M059J (cell line): ENCODE measurements at places on chromosomes 6 and 20. TPM values are rescaled to one million over a fixed set of nuclear protein-coding genes. Genes with fewer than 3 reads are reported as not detected.
A peak's percentile ranks its signal among the peaks of the same experiment; 100 is the strongest.

GRCh38 chr20:19738951-19739350 lies 19.1 kb upstream of the RIN2 start:
- DNase-seq, result peak; percentile 22

DNA sequence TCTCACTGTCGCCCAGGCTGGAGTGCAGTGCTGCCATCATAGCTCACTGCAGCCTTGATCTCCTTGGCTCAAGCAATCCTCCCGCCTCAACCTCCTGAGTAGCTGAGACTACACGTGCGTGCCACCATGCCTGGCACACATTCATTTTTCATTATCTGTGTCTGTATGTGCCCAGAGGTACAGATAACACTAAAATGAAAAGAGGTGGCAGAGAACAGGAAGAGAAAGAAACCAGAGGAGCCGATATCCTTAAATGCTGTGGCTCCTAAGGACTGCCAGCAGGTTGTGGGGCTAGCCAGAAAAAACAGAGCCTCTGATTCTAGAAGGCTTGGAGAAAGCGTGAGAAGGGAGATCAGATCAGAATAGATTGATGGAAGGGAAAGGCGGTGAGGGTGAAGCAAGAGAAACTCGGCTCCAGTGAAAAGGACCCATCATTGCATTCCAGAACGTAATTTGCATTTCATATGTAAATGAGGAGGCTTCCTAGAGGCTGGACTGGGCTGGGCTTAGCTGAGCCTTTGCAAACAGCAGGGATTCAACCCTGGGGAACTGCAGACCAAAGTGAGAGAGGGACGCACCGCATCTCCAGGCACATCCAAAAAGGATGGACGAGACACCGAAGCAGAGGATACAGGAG lies 64.2 kb downstream of the GCNT2 start:
- DNase-seq, result peak; percentile 65

DNA sequence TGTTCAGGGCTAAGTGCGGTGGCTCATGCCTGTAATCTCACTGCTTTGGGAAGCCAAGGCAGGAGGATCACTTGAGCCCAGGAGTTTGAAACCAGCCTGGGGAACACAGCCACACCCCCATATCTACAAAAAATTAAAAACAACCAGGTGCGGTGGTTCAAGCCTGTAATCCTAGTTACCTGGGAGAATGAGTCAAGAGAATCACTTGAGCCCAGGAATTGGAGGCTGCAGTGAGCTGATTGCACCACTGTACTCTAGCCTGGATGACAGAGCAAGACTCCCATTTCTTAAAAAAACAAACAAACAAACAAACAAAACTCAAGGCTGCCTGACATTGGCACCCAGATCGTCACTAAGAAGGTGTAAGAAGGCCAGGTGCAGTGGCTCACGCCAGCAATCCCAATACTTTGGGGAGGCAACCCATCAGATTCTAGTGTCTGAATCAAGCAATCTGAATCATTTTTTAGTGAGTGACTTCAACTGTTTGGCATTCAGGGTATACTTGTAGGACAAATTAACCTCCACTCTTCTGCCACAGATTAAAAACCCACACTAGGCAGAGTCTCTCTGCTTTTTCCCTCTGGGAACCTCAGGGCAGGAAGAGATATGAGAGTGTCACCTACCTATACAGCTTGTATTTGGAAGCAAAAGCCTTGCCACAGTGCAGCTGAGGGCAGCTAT lies 6.1 kb downstream of the PLAGL2 start:
- DNase-seq, result peak; percentile 55

GRCh38 chr20:25037288-25038102 lies 20.4 kb downstream of the ACSS1 start:
- no peak for DNase-seq

DNA sequence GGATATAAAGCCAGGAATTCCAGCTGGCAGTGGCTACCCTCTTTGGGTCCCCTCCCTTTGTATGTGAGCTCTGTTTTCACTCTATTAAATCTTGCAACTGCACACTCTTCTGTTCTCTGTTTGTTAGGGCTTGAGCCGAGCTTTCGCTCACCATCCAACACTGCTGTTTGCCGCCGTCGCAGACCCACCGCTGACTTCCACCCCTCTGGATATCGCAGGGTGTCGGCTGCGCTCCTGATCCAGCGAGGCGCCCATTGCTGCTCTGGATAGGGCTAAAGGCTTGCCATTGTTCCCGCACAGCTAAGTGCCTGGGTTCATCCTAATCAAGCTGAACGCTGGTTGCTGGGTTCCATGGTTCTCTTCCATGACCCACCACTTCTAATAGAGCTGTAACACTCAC lies 1433.5 kb upstream of the ADGRB3 start:
- no peak for DNase-seq

DNA sequence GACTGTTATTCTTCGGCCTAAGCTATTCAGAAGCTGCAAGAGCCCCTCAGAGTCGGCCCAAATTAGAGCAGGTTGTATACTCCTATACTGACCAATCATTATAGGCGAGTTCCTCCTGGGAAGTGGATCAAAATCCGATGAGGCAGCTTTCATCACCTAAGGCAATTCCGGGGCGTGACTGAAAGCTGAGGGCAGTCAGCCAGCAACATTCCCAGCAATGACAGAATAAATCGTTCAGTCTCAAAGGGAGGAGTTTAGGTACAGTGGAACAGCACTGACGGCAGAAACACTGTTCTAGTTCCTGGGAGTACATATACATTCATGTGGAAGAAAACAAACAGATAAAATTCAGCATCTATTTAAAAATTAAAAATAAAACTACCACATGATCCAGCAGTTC lies 10.8 kb downstream of the HLA-DQB2 start:
- DNase-seq, result peak; percentile 85

- peak; percentile 39 for DNase-seq
Measured at GRCh38 chr6:100465701-100466409, 1.1 kb upstream of the SIM1 start.

GRCh38 chr6:7805850-7806214 lies 79.9 kb downstream of the BMP6 start:
- DNase-seq, result no peak

DNA sequence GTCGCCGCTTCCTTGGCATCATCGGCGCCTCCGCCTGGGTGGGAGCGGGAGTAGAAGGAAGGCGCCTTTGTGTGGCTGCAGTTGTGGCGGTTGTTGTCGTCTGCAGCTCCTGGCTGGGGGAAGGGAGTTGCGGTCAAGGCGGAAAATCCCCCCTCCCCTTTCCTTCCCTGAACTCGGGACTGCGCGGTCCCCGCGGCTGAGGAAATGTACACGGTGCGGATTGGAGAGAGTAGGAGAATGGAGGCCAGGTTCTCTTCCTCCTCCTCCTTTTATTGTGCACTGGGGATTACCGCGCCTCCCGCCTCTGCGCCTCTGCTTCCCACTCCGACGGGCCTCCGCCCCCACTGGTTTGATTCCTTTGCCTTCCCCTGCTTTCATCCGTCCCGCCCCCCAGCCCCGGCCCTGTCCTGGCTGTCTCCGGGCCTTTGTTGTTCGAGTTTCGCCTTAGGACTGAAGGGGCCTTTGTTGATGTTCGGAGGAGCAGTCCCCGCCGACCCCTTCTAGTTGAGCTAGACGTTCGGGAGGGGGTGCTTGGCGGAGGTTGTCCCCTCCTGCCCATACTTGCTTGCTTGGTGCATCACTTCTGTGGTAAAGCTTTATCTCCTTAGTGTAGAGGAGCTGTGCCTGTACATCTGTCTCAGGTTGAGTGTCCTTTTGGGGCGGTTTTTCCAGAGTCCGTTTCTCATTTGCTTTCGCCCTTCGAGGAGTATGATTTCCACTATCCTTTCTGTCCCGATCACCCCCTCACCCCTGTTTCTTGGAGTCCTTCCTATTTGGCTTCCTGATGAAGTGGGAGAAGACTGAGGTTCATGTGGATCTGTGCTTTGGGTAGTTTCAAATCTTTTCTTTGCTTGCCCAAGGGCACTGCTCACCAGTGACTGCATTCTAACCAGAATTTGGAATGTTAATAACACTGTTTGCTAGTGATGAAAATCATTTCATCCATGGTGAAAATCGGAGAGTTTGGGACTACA lies 764 bp downstream of the ZNF292 start:
- peak; percentile 60 for DNase-seq

GRCh38 chr6:154479351-154479769 lies 31.1 kb downstream of the CNKSR3 start:
- peak; percentile 79 for DNase-seq

DNA sequence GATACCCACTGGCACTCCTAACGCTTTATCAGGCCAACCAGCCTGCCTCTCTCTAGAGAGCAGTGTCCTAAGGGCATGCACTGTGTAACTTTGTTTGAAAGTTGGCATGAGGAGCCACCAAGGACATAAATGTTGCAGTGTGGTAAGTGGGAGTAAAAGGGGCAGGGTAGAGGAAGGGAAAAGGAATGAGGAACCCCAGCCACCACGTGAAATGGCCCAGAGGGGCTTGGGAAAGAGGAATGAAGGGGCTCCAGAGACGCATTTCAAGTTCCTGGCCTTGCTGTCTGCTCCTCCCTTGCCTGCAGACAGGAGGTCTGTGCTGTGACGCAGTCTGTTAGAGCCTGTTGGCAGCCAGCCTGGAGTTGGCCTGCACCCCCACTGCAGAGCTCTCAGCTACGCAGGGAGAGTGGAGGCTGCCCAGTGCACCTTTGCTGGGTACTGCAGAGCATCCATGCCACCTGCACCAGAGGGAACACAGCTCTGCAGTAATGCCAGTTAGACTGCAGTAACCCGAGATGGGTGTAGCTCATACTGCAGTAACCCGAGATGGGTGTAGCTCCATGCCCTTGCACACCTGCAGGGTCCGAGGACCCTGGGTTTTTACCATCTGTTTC lies 86.8 kb upstream of the SNAP25 start:
- peak; percentile 82 for DNase-seq

- DNase-seq, result no peak
Measured at GRCh38 chr6:11525468-11526155, 11.9 kb upstream of the TMEM170B start.

DNA sequence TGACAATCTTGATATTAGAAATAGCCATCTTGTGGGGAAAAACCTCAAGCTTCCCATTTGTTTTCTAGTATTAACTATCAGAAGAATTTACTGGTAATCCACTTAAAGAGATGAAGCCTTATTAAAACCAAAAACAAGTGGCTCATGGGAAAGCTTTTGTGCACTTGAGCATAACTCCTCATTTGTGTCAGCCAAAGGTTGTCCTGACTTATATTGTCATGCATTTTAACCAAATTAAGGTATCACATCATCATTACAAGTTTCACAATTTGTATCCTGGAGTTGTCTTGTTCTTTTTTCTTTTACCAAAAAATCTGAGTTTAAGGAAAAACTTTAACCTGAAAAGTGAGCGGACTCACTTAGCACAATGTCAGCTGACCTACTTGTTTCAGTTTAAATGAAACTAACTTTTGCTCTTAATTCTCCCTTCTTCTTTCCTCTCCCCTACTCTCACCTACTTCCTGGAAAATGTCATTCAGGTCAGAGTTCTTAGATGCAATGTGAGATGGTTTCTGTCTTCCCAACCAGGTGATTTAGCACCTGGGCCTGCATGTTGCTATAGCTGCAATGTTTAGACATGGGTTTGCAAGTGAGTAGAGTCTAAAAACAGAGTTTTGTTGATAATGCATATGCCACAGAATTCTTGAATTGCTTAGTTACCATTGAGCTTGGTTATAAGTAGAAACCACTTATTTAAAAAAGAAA lies 82.8 kb downstream of the TNFAIP3 start:
- DNase-seq, result no peak

GRCh38 chr20:31967830-31968249 lies at the start of gene XKR7:
XKR7 (plus strand) TSS chr20:31968151; CDS start chr20:31968176, 25 bp downstream.
- DNase-seq, result no peak

DNA sequence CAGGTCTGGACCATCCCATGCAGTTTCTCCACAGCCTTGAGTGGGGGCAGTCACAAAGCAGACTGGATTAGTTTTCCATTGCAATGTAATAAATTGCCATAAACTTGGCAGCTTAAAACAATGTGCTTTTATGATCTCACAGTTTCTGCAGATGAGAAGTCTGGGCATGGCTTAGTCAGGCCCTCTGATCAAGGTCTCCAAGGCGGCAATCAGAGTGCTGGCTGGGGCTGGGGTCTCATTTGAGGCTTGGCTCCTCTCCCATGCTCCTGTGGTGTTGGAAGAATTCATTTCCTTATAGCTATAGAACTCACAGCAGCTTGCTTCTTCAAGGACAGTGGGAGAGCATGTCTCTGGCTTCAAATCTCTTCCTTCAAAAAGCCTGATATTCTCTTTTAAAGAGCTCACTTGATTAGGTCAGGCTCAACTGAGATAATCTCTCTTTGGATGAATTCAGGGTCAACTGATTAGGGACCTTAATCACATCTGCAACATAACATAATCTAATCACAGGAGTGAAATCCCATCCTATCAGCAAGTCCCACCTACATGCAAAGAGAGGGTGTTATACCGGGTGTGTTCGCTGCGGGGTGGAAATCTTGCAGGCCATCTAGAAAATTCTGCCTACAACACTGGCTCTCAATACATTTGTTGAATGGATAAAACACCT lies 77.4 kb upstream of the SULF2 start:
- no peak for DNase-seq

GRCh38 chr20:35121186-35121585 lies 25.9 kb downstream of the EDEM2 start:
- no peak for DNase-seq

GRCh38 chr6:39892490-39893129 lies 41.7 kb downstream of the MOCS1 start:
- DNase-seq, result peak; percentile 57

DNA sequence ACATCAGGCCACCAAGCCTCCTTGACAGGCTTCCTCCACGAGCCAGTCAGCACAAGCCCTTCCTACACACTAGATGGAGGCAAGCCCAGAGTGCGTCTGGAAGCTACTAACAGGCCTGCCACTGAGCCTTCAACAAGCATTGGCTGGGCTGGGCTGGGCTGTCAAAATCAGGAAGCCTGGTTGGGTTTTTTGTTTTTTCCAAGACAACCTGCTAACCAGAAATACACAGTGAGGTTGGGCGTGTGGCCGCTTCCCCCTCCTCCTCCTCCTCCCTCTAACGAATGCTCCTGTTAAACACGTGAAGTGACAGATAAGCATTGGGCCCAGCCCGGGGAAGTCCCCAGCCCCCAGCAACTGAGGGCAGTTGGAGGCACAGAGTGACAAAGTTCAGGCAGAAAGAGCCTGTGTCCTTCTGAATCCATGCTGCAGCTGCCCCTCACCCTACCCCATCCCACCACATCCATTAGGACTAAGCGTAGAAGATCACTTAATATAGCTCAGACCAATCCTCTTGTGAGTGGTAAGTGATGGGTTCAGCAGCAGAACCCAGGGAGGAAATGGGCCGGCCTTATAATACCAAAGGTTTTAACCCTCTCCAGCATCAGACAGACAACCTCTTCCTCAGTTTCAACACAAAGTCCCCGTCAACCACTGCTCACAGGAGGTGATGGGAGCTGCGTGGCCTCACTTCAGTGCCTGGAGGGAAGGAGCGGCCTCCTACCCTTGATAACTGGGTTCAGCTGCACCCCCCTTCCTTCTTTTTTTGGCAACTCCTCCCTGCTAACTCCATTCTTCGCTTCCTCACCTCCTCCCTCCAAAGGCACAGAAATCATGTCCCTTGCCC lies 1.1 kb downstream of the NFATC2 start:
- peak; percentile 37 for DNase-seq

- no peak for DNase-seq
Measured at GRCh38 chr20:14126856-14127255, 131.5 kb downstream of the MACROD2 start.

The KIF25 gene
- total RNA-seq, result not detected in 2 replicates

The HCRTR2 gene
- 0.15 TPM in 1 of 2 replicates, not detected in the other for total RNA-seq

The LCA5 gene
- 4.1 and 5.0 TPM in 2 replicates for total RNA-seq

The TFAP2A gene
- total RNA-seq, result 10.8 and 26.6 TPM in 2 replicates

The OR5V1 gene
- total RNA-seq, result not detected in 2 replicates

The BRD2 gene
- 148 and 223 TPM in 2 replicates for total RNA-seq
